ENCODE measurements at places on chromosomes 7 and 10.

DNA sequence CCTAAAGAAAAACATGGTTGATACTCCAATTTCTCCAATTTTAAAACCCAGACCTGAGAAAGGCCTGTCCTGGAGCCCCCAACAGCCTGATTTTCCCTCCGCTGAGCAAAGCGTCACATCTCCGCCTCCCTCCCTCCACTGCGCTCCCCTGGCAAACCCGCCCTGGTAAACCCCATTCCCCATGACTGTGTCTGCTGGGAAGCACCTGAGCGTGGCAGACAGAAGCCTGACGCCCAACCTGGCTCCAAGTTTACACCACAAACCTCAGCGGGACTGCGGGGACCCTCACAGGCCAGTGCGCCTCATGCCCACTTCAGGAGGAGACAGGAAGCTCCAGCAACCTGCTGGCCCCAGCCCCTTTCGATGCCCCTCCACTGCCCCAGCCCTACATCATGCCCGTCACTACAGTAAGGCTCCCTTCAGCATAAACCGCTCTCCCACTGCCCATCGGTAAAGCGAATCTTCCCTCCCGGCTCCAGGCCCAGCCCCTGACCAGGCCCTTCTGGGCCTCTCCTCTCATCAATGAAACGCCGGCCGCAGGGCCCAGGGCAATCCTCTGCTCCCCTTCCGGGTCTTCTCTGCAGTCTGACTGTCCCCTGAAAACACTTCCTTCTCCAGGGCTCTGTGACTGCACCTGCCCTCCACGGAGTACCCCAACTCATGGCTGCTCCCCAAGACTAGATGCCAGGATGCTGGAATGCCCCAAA, 233.3 kb downstream of the MAD1L1 start:
- DNase-seq, result no peak

DNA sequence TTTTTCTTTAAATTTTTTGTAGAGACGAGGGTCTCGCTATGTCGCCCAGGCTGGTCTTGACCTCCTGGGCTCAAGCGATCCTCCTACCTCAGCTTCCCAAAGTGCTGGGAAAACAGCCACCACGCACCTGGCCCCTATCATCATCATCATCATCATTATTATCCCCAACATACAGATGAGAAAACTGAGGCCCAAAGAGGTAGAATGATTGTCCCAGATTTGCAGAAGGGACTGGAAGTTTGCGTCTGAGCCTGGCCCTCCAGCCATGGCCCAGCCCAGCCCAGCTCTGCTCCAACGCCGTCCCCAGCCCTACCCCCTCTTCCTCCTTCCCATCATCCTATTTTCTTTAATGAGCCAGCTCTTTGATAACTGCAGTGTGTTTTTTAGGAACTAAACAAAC, 34.9 kb downstream of the TMEM130 start:
- DNase-seq, result no peak

- no peak for DNase-seq
Observed at GRCh38 chr7:38178695-38179344, 775 bp downstream of the STARD3NL start.

- no peak for DNase-seq
Observed at GRCh38 chr10:24762966-24763623, 39.4 kb upstream of the ARHGAP21 start.

DNA sequence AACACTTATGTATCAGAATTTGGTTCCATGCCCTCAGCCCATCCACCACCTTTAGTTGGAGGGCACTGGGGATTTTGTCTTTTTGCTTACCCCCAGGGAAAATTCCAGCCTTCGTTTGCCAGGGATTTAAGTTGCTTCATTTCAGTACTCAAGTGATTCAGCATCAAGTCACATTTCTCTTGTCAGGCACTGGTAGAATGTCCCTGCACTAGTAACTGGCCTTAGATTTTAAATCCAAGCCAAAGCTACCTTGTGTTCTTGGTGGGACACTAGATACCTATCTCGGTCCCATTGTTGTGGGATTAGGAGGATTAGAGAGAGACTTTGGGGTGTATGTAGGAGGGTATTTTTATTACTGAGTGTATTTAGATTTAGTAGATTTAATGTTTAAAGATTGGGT, 613.1 kb downstream of the SUGCT start:
- DNase-seq, result no peak

DNA sequence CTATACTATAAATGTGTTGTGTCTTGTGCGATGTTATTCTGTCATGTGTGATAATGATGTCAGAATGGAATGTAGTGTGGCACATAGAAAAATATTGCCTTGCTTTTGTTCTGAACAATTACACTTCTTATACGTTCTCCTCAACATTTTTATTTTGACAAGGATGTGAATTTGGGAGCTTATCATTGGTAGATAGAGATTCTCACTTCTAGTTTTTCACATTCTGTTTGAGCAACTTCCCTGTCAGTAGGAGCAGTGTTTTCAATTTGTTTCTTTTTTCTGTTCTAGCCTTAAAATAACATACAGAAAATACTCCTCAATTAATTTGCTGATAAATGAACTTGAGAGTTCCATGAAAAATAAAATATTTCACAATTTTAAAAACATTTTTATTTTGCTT, 17.6 kb downstream of the SUN3 start:
- no peak for DNase-seq

DNA sequence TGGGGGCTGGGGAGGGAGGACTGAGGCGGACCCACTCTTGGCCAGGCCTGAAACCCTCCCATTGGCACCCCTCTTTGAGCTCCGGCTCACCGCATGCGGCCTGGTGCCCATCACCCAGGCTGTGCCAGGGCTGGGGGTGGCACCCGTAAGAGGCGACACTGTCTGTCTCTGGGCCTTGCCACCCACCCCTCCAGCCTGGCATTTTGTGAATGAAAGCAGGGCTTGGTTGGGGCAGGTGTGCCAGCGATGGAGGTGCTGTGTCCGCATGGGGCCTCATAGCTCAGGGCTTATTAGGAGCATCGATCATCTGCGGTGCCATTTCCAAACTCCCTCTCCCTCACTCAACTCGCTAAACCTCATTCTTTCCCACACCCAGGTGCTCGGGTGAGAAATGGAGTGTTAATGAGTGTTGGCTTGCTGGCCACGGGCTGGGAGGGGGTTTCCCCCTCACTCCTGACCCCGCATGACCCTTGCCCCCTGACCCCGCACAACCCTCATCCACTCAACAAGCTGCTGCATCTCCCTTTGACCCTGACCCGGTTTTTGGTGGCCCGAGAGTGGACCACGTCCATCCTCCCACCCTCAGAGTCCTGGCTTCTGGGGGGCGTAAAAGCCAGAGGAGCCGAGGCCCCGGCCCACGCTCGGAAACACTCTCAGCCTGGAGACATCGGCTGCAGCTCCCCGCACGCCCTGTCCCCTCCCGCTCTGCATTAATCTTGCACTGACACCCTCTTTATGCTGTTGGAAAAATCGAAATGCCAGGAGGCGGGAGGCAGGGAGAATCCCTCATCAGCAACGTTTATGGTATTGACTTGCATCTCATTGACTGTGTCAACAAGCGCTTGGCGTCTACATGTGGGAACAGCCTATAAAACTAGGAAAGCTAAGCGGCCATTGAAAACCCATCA, 161.2 kb downstream of the DNAJB6 start:
- no peak for DNase-seq

DNA sequence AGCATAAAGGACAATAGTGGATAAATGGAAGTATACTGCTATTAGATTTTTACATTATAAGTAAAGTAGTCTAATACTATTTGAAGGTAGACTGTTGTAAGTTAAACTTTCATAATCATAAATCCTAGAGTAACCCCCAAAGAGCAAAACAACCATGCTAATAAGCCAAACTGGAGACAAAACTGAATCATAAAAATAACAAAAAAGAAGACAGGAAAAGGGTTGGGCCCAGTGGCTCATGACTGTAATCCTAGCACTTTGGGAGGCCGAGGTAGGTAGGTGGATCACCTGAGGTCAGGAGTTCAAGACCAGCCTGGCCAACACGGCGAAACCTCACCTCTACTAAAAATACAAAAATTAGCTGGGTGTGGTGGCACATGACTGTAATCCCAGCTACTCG, 9.7 kb downstream of the CACUL1 start:
- DNase-seq, result no peak

- peak; percentile 64 for DNase-seq
Observed at GRCh38 chr10:6145166-6145987, 56.5 kb downstream of the RBM17 start.

- peak; percentile 79 for DNase-seq
Observed at GRCh38 chr10:123154711-123155505, 706 bp downstream of the BUB3 start.

DNA sequence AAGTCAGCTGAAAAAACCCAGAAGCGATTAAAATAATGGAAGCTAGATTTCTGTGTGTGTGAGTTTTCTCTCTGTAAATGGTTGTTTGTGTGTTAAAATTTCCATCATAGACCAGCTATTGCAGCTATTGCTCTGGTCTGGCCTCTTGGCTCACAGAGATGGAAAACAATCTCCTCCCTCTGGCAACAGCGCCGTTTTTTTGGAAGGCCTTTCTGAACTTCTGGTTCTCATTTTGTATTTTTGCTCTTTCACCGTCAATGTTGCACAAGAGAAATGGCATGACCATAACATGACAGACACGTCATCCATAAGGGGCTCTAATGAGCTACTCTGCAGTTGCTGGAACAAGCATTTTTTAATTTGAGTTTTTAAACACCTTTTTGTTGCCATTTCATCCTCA, 91.0 kb downstream of the CUBN start:
- DNase-seq, result no peak

GRCh38 chr7:105721571-105722104, 140.3 kb upstream of the EFCAB10 start:
- no peak for DNase-seq
